ENCODE measurements at places on chromosomes 7 and 10.

DNA sequence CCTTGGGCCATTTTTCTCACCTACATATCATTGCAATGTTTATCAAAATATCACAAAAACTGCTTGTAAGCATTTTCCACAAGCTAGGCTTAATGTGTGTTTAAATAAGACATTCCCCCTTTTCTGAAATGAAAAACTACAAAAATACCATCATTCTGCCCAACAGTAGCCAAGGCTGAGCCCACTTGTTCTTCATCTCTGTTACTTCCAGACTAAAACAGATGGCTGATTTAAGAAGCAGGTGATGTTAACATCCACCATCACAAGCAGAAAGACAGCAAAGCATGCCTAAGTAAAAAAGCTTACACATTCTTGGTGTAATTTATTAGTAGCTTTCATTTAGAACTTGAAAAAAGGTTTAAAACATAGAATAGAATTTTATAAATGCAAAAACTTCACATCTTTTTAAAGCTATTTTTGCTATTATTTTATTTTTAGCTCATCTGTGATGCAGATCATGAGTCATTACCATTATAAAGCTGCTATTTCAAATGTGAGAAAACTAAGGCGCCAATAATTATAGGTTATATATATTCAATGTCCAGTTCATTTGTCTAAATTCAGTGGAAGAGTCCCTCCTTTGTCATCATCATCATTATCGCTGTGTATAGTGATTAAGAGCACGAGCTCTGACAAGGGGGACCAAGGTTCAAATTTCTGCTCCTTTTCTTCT lies 109.4 kb downstream of the RELN start:
- DNase-seq, result no peak

DNA sequence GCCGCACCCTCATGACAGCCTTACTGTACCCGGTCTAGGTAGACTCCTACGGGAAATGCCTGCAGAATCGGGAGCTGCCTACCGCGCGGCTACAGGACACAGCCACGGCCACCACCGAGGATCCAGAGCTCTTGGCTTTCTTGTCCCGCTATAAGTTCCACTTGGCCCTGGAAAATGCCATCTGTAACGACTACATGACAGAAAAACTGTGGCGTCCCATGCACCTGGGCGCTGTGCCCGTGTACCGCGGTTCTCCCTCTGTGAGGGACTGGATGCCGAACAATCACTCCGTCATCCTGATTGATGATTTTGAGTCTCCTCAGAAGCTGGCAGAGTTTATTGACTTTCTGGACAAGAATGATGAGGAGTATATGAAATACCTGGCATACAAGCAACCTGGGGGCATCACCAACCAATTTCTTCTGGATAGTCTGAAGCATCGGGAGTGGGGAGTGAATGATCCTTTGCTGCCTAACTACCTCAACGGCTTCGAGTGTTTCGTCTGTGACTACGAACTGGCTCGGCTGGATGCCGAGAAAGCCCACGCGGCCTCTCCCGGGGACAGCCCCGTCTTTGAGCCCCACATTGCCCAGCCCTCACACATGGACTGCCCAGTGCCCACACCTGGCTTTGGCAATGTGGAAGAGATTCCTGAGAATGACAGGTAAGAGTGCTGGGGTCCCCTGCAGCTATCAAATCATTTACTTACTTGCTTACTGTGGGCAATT lies 8.5 kb upstream of the CHCHD1 start:
- no peak for DNase-seq

- DNase-seq, result no peak
These were observed 443 bp downstream of the RNF32 start for GRCh38 chr7:156640949-156641485.

DNA sequence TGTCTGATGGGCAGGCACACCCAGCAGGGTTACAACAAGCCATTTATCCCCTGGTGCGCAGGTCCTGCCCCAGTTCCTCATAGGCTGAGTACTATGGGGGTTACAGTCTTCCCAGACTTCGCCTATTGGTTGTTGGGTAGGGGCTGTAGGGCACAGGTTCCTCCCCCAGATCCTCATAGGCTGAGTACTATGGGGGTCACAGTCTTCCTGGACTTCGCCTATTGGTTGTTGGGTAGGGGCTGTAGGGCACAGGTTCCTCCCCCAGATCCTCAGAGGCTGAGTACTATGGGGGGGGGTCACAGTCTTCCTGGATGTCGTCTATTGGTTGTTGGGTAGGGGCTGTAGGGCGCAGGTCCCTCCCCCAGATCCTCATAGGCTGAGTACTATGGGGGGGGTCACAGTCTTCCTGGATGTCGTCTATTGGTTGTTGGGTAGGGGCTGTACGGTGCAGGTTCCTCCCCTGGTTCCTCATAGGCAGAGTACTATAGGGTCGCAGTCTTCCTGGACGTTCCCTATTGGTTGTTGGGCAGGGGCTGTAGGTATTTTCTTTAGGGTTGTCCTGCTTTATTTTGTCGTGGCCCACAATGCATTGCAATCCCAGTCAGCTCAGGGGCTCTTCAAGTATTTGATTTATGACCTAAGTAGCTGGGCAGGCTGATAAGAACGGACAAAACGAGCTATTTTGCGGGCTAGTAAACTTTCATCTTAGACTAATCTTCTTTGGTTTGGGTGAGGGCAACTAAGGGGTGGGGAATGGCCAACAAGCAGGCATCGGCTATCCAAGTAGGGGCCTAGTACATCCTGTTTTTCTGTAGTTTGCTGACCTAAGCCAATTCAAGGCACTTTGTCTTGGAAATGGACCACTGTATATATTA lies 3.4 kb downstream of the LRRC27 start:
- DNase-seq, result no peak

DNA sequence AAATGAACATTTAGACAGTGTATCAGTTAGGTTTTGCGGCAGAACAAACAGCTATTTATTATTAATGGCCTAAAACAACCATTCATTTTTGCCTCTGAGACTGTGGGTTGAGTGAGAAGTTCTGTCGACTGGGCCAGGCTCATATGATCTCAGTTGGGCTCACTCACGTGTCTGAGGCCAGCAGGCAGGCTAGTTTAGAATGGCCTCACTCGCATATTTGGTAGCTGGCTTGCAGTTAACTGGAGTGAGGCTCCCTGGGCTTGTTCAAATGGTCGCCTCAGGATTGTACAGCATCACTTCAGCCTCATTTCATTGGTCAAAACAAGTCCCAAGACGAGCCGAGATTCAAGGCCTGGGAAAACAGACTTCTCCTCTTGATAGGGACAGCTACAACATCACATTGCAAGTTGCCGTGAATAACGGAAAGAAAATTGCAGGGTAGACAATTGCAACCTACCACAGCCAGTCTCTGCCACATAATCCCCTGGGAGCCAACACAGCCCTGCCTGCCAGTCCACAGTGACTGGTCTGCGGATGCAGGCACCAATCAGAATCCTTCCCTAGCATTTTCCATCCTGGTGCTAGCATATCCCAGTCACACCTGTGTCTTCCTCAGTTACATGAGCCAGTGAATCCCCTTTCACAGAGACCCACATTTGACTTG lies 23.1 kb upstream of the PPIF start:
- DNase-seq, result no peak

GRCh38 chr10:36114141-36114540 lies 472.0 kb upstream of the FZD8 start:
- DNase-seq, result no peak

GRCh38 chr7:144519925-144520324 lies 116.4 kb upstream of the NOBOX start:
- no peak for DNase-seq

DNA sequence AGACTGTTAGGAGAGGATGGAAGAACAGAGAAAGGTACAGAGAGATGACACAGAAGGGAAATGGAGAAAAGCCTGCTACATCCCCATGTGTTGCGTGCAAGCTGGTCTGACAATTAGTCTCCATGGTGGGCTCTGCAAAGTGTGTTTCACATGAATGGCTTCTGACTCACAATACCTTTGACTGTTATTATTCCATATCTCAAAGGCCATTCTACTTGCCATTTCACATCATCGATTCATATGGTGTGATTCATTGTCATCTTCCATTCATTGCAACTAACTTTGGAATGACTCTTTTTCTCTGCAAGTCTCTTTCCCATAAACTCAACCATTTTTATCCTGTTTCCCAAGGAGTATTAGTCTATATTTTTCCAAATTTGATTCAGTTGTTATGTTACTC lies 208.9 kb upstream of the INHBA start:
- DNase-seq, result no peak

- DNase-seq, result no peak
These were observed 201.0 kb upstream of the PTN start for GRCh38 chr7:137544453-137545058.

DNA sequence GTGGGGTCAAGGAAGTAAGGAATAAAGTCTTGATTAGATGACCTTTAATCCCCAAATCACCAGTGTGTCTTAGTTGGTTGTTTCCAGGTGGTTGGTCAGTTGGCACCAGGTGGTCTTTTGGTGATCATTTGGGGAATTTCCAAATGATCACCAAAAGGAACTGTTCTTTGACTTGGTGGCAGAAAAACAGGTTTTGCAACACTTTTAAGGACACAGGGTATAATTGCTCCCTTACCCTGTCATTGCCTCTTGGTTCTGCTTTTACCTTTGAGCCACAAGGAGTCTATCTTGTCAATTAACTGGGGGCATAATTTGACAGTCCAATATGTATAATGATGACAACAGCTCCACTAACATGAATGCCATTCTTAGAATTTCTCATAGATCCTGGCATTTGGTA lies 104.2 kb downstream of the ADK start:
- no peak for DNase-seq

- no peak for DNase-seq
These were observed 3.2 kb downstream of the AGR2 start for GRCh38 chr7:16801579-16801978.

DNA sequence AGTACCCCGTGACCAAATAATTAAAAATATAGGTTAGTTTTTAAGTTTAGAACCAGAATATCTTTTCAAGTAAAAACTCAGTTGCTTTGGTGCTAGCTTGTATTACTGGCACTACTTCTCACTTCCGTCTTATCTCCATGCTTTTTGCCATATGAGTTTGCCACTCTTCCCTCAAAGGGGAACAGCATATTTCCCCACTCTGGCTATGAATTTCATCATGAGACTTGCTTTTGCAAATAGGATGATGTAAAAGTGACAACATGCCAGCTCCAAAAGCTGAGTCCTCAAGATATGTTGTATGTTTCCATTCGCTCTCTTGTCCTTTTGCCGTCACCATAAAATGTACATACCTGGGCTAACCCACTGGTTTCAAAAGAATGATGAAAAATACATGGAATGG lies 178.1 kb upstream of the SEMA3A start:
- DNase-seq, result no peak

GRCh38 chr7:51005074-51005473 lies 222.4 kb upstream of the GRB10 start:
- DNase-seq, result no peak

DNA sequence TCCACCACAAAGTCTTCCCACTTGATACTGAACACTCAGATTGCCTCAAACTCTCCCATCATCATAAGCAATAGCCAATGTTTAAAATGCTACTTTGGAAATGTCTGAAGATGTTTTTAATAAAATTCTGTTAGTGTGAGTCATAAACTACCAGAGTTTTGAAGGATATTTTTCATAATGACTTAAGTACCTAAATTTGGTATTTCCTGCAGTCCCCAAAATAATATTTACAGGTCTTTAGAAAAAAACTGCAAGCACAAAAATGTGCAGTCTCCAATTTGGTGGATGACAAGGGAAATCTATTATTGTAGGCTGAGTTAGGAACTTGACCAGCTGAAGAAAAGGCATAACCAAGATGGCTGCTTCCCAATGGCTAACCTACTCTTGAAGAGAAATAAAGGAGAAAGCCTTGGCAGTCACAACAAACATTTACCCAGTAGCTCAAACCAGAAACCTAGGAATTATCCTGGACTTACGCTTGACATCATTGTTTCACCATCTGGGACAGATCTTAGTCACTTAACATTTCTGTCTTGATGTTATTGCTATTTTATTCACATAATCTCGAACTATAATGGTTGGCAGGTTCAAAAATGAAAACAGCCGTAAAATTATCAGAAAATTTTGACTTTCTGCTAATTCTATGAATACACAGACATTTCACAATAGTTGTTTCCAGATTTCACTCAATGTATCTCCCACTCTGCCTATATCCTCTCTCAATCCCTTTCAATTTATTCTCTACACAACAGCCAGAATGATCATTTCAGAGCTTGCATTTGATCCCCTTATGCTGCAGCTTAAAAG lies 111.2 kb upstream of the STEAP1B start:
- no peak for DNase-seq

DNA sequence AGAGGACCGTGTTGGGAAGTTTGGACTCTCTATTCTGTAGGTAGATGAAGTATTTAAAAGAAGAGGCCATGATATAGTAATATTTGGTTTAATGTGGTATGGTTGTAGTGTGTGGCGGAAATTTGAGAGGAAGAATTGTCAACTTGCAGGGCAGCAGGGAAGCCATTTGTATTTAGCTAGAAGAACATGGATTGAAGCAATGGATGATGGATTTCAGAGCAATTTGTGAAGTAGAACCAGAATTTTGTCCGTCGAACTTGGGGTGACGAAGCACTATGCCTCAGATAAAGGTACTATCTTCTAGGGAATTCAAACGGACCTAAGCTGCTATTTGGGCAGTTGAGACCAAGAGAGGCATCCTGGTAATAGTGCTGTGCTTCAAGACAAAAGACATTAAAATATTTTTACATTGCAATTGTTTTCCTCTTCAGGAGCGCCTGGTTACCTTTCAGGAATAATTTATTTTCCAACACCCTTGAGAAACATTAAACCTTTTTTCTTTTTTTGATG lies 615 bp upstream of the WBP1L start:
- no peak for DNase-seq

- no peak for DNase-seq
These were observed 37.7 kb upstream of the ZNF107 start for GRCh38 chr7:64628192-64628591.

- no peak for DNase-seq
These were observed 141.1 kb upstream of the ITGB1 start for GRCh38 chr10:33098951-33099663.

DNA sequence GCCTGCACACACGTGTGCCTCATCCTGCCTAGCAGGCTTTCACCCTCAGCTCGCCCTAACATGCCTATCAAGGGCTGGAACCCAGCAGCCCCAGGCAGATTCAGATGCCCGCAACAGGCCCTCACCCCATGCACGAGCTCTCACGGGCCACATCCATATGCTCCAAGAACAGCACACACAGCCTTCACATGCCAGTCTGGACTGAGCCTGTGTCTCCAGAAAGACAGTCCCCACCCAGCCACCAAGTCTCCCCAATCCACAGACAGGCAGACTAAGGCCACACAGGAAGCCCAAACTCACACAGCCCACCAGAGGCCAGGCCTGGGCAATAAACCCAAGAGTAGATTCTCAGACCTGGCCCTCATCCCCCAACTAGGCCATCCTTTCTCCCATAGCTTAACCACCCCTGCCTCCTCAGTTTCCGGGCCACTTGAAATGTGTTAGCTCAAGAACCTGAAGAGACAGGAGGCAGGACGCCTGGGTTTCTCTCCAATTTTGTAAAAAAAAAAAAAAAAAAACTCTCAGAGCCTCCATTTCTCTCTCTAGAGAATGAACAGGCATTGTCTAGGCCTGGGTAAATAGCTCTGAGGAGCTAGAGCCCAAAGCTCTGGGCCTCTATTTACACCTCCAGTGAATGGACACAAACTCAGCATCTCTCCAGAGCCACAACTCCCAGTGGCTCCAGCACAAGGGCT lies 6.8 kb downstream of the LDB1 start:
- DNase-seq, result no peak
